ENCODE measurements at places on chromosomes 5 and 9. TPM values are rescaled to one million over a fixed set of nuclear protein-coding genes. Genes with fewer than 3 reads are reported as not detected.

Gene SH3RF2
- 1.8 TPM for total RNA-seq

Gene ARHGEF37
- total RNA-seq: 0.99 TPM

Gene TMEM215
- total RNA-seq: not detected

Gene ADAMTSL1
- 115 TPM for total RNA-seq

Gene SLC36A2
- total RNA-seq: not detected

Gene GARIN3
- total RNA-seq: not detected

Gene TSLP
- total RNA-seq: 18.9 TPM

Gene PCDHGC5
- total RNA-seq: 3.4 TPM

Gene PTPRD
- 4.0 TPM for total RNA-seq

Gene SNCAIP
- total RNA-seq: 0.93 TPM

Gene MVB12B
- total RNA-seq: 1.8 TPM

Gene BSPRY
- total RNA-seq: not detected

Gene IL7R
- 0.12 TPM for total RNA-seq

Gene SLC25A2
- total RNA-seq: 0.31 TPM

Gene FIBCD1
- 0.26 TPM for total RNA-seq

Gene POU5F2
- total RNA-seq: 0.53 TPM

Gene PCDHGB5
- 21.0 TPM for total RNA-seq

Gene PCDHA9
- total RNA-seq: 0.06 TPM
